Effector memory CD4-positive, alpha-beta T cell (primary cell): ENCODE measurements at places on chromosomes 16 and 17.

- no peaks in the 10 kb centered on the region for H3K27me3 ChIP-seq
- H3K4me3 ChIP-seq, result peak overlapping the region; percentile 9
- peaks cover 10% of the 10 kb centered on the region for H3K4me1 ChIP-seq
- H3K27ac ChIP-seq, result no peak overlapping the region
These were observed 181.2 kb upstream of the AXIN2 start for GRCh38 chr17:65742403-65743307.

GRCh38 chr17:1561420-1562175 is 994 bp downstream of the PITPNA start:
- peak overlapping the region; percentile 60 for H3K4me3 ChIP-seq
- H3K27me3 ChIP-seq, result no peaks in the 10 kb centered on the region
- no peak for DNase-seq

- H3K4me3 ChIP-seq, result no peak overlapping the region
- DNase-seq, result no peak
- H3K27me3 ChIP-seq, result peaks cover 28% of the 10 kb centered on the region
- H3K27ac ChIP-seq, result no peak overlapping the region
- no peaks in the 10 kb centered on the region for H3K36me3 ChIP-seq
These were observed 113.4 kb downstream of the ENGASE start for GRCh38 chr17:79188048-79188447.

DNA sequence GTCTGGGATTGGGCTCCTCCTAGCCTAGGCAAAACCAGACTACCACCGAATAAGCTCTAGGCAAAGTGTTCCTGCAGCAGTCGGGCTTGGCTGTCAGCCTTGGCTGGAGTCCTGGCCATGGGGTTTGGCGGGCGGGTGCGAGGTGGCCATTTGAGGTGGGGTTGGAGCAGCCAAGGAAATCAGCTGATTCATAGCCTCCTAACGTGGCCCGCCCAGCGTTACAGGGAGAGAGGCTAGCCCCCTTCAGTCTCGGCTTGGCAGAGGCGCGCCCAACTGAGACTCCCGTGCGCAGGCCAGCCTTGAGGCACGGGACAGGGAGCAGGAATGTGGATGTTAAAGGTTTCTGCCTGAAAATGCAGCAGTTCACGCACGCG is 1.9 kb downstream of the PMP22 start:
- H3K4me1 ChIP-seq, result no peaks in the 10 kb centered on the region
- H3K36me3 ChIP-seq, result no peaks in the 10 kb centered on the region
- H3K27ac ChIP-seq, result no peak overlapping the region
- H3K4me3 ChIP-seq, result no peak overlapping the region

DNA sequence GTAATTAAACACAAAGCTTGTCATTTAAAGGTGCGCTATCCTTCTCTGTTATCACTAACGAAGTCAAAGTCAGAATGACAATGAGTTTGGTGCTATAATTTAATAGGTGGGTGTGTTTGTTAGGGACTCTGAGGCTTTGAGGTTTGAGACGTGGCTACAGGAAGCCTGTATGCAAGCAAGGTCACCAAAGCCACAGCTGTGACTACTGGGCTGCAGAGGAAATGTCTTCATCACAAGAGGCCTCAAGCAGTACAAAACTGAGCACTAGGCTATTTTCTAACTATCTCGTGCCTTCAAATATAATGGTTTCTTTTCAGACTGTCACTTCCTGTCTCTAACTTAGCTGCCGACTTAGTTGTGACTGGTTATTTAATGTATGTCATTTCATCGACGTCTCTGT is 141.2 kb downstream of the AATF start:
- H3K27me3 ChIP-seq, result no peaks in the 10 kb centered on the region
- H3K36me3 ChIP-seq, result no peaks in the 10 kb centered on the region
- peak; percentile 54 for DNase-seq
- H3K4me3 ChIP-seq, result no peak overlapping the region

DNA sequence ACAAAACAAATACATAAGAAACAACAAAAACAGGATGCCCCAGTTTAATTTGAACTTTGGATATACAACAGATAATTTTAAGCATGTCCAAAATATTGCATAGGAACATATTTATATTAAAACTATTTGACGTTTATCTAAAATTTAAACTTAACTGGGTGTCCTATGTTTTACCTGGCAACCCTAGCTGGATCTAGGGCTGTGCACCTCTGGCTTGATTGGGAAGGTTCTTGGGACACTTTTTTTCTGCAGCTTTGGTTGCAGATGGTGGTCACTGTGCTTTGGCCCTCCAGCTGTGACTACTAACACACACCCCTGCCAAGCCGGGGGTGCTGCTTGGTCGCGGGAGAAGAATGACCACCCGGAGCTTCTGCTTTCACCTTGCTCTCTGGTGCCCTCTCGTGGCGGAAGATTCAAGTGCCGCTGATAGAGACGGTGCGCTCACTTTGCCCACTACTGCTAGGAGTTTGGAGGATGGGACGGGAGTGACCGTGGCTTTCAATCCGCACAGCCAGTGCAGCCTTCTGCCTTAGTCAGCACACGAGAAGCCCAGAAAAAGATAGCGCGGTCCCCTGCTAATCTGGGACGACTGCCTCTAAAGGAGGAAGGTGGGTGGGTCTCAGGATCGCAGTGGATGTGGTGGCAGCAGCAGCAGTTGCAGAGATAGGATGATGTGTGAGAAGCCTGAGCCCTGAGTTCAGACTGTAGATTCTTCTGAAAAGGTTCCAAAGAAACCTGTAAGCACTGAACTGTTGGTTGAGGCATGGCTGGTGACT is 6.7 kb downstream of the SPACA3 start:
- H3K4me1 ChIP-seq, result no peaks in the 10 kb centered on the region
- H3K4me3 ChIP-seq, result no peak overlapping the region
- H3K36me3 ChIP-seq, result no peaks in the 10 kb centered on the region
- no peak overlapping the region for H3K27ac ChIP-seq
- DNase-seq, result peak; percentile 47

- no peak for DNase-seq
- no peaks in the 10 kb centered on the region for H3K36me3 ChIP-seq
- H3K27me3 ChIP-seq, result no peaks in the 10 kb centered on the region
- H3K27ac ChIP-seq, result no peak overlapping the region
- H3K4me1 ChIP-seq, result no peaks in the 10 kb centered on the region
- H3K4me3 ChIP-seq, result no peak overlapping the region
These were observed 15.9 kb downstream of the B9D1 start for GRCh38 chr17:19346351-19347255.

GRCh38 chr17:55705847-55706246 is 16.8 kb downstream of the TMEM100 start:
- H3K36me3 ChIP-seq, result no peaks in the 10 kb centered on the region
- no peak for DNase-seq
- no peak overlapping the region for H3K4me3 ChIP-seq
- no peaks in the 10 kb centered on the region for H3K4me1 ChIP-seq
- H3K27me3 ChIP-seq, result no peaks in the 10 kb centered on the region

DNA sequence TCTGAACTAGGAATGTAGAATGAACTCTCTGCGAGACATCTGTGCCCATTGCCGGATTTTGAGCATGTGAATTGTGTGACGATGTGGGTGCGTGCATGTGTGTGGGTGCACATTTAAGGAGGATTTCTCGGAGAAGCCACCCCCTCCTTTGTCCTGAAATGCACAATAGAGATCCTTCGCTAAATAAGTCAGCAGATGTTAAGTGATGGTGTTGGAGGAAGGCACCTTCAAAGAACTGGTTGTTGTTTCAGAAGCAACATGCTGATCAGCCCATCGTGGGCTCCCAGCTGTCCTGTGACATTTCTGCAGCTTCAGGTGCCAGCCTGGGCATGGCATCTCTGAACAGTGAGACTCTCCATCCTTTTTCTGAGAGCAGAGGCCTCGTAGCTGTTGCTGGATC is 194.9 kb downstream of the MSI2 start:
- no peaks in the 10 kb centered on the region for H3K27me3 ChIP-seq
- H3K4me1 ChIP-seq, result peaks cover 18% of the 10 kb centered on the region
- H3K4me3 ChIP-seq, result no peak overlapping the region
- H3K27ac ChIP-seq, result no peak overlapping the region
- no peaks in the 10 kb centered on the region for H3K36me3 ChIP-seq
